ENCODE measurements at places on chromosomes 3 and 15.

- no peak for DNase-seq
Observed at GRCh38 chr15:31871166-31871886, 159.0 kb upstream of the CHRNA7 start.

GRCh38 chr3:150773616-150774192 is 10.7 kb upstream of the SIAH2 start:
- DNase-seq, result no peak

DNA sequence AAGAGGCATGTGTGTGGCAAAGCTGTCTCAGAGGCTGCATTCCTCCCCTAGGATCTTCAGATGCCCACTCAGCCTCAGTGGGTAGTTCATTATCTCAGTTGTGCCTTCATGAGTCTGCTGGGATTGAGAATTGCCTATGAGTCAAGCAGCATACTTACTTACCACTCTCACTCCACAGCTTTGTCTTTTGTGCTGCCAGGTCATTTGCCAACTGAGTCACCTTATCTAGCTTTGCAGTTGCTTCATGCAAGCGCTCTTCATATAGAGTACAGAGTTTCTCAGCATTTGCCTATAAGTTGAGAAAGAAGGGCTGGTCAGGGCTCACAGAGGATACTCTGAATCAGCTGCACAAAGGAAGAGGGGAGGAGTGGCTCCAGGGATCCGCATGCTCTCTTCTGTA is 89.5 kb downstream of the MYH15 start:
- no peak for DNase-seq

DNA sequence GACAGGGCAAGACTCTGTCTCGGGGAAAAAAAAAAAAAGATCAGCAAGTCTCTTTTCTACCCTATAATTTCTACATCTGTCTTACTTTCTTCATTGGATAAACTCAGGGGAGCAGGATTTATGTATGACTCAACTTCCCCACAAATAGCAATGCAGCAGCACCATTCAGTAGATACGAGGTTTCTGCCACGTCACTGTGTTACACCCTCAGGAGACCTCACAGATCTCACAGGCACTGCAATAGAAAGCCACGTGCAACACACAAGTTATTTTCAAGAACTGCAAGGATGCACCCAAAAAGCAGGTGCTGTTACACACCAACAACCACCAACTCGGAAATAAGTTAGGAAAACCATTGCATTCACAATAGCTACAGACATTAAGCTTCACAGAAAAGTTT is 30.2 kb downstream of the TSPAN3 start:
- DNase-seq, result no peak

- DNase-seq, result no peak
Observed at GRCh38 chr3:110391640-110392395, 679.8 kb upstream of the NECTIN3 start.

DNA sequence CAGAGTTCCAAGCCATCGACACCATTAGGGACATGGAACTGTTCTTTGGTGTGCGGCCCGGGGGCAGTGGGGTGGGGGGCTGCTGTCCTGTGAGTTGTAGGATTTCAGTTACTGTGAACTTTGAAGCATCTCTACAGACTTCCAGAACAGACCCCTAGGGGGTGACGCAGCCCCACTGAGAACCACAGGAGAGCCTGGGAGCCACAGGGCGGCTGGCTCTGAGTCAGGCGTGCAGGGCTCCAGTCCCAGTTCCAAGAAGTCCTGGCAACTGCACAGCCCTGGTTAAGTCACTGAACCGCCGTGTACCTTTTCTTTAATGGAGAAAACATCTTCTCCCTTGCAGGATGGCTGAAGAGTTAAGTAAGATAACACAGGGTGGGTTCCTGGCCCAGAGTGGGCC is 23.5 kb upstream of the LRTM1 start:
- DNase-seq, result no peak

- no peak for DNase-seq
Observed at GRCh38 chr3:188432802-188433520, 279.0 kb downstream of the LPP start.

DNA sequence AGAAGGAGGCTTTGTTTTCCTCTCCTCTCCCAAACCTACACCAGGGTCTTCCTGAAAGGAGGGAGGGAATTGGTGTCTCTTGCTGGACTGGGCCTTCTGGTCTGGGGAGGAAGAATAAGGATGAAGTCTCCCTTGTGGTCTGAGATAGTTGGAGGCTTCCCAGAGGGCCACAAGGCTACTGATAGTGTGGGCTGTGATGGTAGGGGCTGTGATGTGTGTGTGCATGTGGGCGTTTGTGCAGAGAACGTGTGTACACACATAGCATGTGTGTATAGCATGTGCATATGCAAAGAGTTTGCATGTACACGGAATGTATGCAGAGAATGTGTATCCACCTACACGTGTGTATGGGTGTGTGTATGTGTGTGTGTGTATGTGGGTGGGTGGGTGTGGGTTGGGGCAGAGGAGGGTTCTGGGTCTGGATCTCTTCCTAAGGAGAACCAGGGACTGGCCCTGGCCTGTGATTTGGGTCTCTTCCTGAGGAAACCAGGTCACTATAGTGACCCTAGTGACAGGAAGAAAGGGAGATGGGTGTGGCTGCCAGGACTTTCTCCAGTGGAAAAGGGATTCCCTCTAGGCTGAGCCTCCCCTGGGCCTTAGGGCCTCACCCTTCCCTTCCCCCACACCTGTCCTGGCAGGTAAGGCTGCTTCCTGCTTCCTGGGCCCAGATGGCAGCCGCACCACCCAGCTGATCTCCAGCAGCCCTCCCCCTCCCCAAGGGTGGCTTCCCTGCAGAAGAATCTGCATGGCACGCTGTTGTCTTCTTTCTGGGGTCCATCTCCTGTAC is 1.7 kb downstream of the FLNB start:
- DNase-seq, result no peak

GRCh38 chr3:193605876-193606275 is 12.9 kb downstream of the OPA1 start:
- DNase-seq, result no peak

- no peak for DNase-seq
Observed at GRCh38 chr15:90463381-90463780, 66.3 kb upstream of the CRTC3 start.

DNA sequence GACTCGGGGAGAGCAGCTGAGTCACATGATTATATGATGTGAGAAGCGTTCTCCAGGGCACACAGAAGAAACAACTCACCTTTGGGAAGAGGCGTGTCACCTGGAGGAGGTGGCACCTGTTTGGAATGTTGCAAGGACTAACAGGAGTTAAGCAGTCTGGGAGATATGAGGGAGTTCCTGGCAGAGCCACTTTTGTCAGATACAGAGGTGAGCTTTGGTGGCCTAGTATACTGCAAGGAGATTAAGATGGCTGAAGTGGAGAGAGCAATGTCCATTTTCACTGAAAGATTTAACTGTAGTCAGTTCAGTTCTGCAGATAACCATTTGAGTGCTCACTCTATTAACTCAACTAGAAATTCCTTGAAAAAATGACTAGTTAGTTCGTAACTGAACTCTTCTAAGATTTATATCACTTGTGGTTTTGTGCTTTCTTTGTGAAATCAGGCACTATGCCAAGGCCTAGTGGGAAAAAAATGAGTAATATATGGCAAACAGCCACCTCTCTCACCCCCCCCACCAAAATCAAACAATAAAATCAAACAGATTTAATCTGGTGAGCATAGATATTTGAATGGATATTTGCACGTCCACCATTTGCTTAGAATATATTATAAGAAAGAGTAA is 61.3 kb downstream of the CRYBG3 start:
- no peak for DNase-seq

DNA sequence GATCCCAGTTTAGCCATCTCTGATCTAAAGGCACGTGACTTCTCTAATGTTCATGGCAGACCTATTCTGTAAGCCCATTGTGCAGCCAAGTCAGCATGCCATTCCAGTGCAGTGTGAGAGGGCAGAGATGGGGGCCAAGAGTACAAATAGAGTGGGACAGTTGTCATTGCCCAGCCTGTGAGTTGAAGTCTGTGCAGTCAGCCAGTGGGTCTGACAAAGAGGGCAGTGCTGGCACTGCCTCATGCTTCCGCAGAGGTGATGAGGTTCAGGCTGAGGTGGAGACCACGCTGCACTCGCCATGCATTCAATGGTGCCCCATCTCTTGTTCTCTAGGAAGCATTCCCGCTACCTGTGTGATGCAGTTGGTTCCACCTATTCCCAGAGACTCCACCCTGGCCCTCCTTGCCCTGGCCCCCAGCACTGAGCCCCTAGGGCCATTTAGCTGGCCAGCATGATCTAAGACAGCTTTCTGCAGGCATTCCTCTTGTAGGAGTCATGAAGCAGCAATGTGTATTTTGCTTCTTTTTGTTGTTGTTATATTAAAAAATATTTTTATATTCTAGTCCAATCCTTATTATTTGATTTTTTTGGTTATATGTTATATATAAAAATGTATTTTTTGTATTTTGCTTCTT is 3.7 kb downstream of the MRAS start:
- no peak for DNase-seq

DNA sequence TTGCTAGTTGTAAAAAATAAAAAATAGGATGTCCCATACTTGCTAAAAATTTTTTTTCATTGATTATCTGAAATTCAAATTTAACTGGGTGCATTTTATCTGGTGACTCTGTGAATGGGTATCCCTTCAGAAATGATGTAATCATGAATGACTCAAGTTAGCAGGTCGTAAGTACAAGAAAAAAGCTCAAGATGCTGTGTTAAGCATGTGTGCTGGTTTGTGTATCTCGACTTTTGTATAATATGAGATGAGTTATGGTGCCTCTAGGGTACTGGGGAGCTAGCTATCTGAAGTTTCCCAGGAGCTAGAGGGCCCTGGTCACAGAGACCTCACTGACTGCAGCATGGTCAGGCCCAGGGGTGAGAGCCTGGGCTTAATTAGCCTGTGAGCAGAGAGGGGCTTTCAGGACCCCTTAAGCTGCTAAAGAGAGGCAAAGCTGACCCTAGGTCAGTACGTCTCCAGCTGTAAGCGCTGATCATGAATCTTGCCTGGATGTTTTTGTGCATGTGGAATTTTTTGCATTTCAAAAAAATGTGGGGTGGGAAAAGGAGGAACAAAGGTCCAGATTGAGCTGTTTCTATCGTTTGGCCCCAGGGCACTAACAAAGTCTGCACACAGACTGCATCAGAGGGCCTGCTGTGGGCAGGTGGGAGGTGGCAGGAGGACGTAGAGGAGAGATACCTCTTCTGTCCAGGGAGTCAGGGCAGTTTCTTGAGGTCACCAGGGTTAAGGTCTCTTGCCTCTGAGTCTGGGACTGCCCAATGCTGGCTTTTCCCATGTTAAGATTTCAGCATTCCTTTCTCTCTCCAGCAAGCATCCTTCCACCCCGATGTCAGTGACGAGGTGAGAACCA is 233.2 kb upstream of the TPM1 start:
- no peak for DNase-seq

- no peak for DNase-seq
Observed at GRCh38 chr3:195583831-195584542, at the start of gene APOD. Gene APOD (minus strand): TSS chr3:195583940. CDS start chr3:195579461, 4,479 bp downstream.

Data from vagina (tissue), 2 donors.